ENCODE measurements at places on chromosomes 11 and 22.

DNA sequence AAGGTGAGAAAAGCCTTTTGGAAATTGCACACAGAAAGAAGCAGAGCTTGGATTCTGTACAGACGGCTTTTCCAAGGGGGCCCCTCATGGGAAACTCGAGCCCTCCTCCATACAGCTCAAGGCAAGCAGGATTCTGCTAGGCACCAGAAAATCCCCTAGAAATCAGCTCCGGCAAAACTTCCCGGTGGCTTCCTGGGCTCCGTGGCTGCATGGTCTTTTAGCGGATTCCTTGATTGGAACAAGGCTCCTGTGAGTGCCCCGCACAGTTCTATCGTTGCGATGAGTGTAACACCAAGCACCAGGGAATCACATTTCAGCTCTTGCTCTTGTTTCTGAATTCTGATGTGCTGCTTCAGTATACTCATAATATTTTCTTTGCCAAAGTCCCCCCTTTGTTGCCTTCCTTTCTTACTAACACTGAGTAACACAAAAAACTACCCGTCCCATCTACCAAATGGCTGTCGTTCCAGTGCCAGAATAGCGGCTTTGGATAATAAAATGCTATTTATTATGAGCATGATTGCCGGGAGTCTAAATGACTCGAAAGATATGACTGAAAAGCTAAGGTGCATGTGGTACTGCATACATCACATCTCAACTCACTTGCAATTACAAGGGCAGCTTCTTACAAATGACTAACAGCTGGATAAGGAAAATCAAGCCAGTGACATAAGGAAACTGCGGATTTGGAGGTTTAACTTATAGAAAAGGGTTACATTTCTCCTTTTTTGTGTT is 494.1 kb downstream of the DLG2 start:
- no peaks in the 10 kb centered on the region for H3K27me3 ChIP-seq
- no peak overlapping the region for H3K4me3 ChIP-seq
- no peak overlapping the region for H3K27ac ChIP-seq
- no peaks in the 10 kb centered on the region for H3K36me3 ChIP-seq
- no peaks in the 10 kb centered on the region for H3K4me1 ChIP-seq
- DNase-seq: no peak

DNA sequence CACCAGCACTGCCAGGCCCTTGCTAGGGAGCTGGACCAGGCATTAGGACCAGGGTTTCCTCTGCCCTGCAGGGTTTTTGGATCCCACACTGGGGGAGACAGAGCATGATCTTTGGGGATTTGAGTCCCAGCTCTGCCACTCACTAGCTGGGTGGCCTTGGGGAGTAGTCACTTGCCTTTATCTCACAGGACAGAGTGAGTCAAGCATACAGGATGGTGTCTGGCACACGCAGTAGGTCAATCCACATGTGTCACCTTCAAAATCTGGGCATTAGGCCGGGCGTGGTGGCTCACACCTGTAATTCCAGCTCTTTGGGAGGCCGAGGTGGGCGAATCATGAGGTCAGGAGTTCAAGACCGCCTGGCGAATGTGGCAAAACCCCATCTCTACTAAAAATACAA is 2.7 kb downstream of the NEFH start:
- peaks cover 59% of the 10 kb centered on the region for H3K27me3 ChIP-seq
- no peak overlapping the region for H3K27ac ChIP-seq
- DNase-seq: no peak
- peaks cover 21% of the 10 kb centered on the region for H3K4me1 ChIP-seq

DNA sequence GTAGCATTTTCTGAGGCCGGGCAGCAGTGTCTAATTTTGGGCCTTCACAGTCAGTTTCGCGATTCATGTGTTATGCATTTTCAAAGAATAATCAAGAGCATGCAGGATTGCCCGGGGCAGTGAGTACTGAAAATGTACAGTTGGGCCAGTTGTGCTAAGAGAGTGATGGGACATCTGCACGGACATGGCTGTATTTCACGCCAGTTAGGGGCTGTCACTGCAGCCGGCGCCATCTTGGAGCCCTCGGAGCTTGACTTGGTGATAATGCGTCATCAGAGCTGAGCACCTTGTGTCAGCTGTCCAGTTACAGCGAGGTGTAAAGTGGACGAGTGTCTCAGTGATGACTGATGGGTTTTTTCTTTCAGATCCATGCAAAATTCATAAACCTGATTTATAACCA is 188.9 kb downstream of the TBC1D22A start:
- no peak overlapping the region for H3K4me3 ChIP-seq
- peaks cover 12% of the 10 kb centered on the region for H3K36me3 ChIP-seq
- H3K27me3 ChIP-seq: no peaks in the 10 kb centered on the region
- DNase-seq: no peak
- H3K27ac ChIP-seq: no peak overlapping the region
- H3K4me1 ChIP-seq: peaks cover 12% of the 10 kb centered on the region

- H3K4me1 ChIP-seq: peaks cover 71% of the 10 kb centered on the region
- peak overlapping the region; percentile 84 for H3K4me3 ChIP-seq
- H3K27ac ChIP-seq: peak overlapping the region; percentile 81
- peaks cover 23% of the 10 kb centered on the region for H3K36me3 ChIP-seq
- H3K27me3 ChIP-seq: peaks cover 7% of the 10 kb centered on the region
- no peak for DNase-seq
These were observed 2.4 kb downstream of the ASPHD2 start for GRCh38 chr22:26431261-26431995.

DNA sequence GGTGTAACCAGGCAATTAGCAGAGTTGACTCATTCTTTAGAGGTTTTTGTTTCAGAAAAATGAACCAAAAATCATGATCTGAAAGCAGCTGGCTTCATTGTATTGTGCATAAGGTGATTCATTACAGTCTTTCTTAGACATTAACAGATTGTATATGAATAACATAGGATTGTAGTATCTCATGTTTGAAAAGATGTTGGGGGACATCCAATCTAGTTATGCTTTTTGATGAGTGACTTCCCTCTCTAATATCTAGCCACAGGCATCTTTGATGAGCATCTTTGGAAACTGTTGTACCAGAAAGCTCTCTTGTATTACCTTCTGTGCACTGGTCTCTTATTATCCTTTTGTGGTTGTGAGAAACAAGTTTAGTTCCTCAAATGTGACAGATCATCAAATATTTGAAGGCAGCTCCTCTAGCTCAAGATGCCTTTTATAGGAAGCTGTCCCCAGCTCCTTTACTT is 8.3 kb downstream of the GRK3 start:
- H3K27me3 ChIP-seq: no peaks in the 10 kb centered on the region
- no peak overlapping the region for H3K27ac ChIP-seq
- peaks cover 44% of the 10 kb centered on the region for H3K4me1 ChIP-seq
- peaks cover 34% of the 10 kb centered on the region for H3K36me3 ChIP-seq

- H3K4me3 ChIP-seq: no peak overlapping the region
- no peaks in the 10 kb centered on the region for H3K36me3 ChIP-seq
- no peaks in the 10 kb centered on the region for H3K4me1 ChIP-seq
- no peak overlapping the region for H3K27ac ChIP-seq
- DNase-seq: peak; percentile 22
These were observed 529.5 kb downstream of the SOX6 start for GRCh38 chr11:15826826-15827225.

GRCh38 chr11:88494848-88495247 is 157.3 kb upstream of the CTSC start:
- H3K4me3 ChIP-seq: no peak overlapping the region
- no peak overlapping the region for H3K27ac ChIP-seq
- DNase-seq: no peak
- H3K27me3 ChIP-seq: peaks cover 3% of the 10 kb centered on the region

DNA sequence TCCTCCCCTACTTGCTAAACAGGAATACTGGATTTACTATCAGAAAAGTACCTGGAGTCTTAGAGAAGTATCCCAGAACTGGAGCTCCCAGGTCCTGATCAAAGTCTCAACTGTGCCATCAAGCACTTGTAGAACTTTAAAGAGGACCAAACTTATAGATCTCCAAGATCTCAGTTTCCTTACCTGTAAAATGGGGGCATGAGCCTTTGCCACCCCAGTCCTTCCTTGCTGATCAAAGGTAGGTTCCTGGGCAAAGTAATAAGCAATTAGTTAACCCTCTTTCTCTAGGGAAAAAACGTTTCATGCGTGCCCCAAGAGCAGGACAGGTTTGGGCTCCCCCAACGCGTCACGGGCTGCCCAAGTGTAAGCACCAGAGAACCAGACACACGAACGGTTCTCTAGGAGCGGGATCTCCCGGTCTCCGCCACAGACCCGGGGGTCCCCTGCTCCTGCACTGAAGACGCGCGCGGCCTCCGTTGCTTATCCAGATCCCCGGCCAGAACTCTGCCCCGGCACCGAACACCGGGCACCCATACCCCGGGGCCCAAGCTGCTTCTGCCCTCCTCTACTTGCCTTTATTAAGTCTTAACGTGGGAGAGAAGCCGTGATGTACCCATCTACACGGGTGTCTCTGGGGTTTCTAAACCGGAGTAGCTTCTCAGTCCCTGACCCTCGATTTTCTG is 505 bp downstream of the ZNF214 start:
- H3K27ac ChIP-seq: no peak overlapping the region
- no peaks in the 10 kb centered on the region for H3K36me3 ChIP-seq
- H3K4me3 ChIP-seq: peak overlapping the region; percentile 36
- DNase-seq: no peak

GRCh38 chr11:110433393-110434333 is 3.9 kb downstream of the FDX1 start:
- H3K27ac ChIP-seq: no peak overlapping the region
- no peak overlapping the region for H3K4me3 ChIP-seq

- no peaks in the 10 kb centered on the region for H3K36me3 ChIP-seq
- DNase-seq: no peak
- H3K27me3 ChIP-seq: peaks cover 11% of the 10 kb centered on the region
- H3K4me1 ChIP-seq: peaks cover 2% of the 10 kb centered on the region
- H3K27ac ChIP-seq: no peak overlapping the region
These were observed 57.8 kb downstream of the ST14 start for GRCh38 chr11:130217133-130218031.

- no peaks in the 10 kb centered on the region for H3K4me1 ChIP-seq
- no peaks in the 10 kb centered on the region for H3K36me3 ChIP-seq
- H3K27ac ChIP-seq: no peak overlapping the region
- H3K27me3 ChIP-seq: peaks cover 2% of the 10 kb centered on the region
These were observed 208.7 kb downstream of the DSCAML1 start for GRCh38 chr11:117588166-117588810.

- H3K27me3 ChIP-seq: no peaks in the 10 kb centered on the region
- no peak overlapping the region for H3K27ac ChIP-seq
- no peak overlapping the region for H3K4me3 ChIP-seq
These were observed 57.5 kb upstream of the DDI1 start for GRCh38 chr11:103978616-103979595.

- H3K4me1 ChIP-seq: peaks cover 12% of the 10 kb centered on the region
- no peak for DNase-seq
- peaks cover 57% of the 10 kb centered on the region for H3K27me3 ChIP-seq
These were observed 1.0 kb upstream of the ROBO4 start for GRCh38 chr11:124898711-124899110.

- DNase-seq: no peak
- H3K27ac ChIP-seq: no peak overlapping the region
- H3K4me3 ChIP-seq: no peak overlapping the region
- H3K36me3 ChIP-seq: no peaks in the 10 kb centered on the region
- H3K27me3 ChIP-seq: peaks cover 21% of the 10 kb centered on the region
These were observed 17.5 kb upstream of the ACCSL start for GRCh38 chr11:44029977-44030911.

DNA sequence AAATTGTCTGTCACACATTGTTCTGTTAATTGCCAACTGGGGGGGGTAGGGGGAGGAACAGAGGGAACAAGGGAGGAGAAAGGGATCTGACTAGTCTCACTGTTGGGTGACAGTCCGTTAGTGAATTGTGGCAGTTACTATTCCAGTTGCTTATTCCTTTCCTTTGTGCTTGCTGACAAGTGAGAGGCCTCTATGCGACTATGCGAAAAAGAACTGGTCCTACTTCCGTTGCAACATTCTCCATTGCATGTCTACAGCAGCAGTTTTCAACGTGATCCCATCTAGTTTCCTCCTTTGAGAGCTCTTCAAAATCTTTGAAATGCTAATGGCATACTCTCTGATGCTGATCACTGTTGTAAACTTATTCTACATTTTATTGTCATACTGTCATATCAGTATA is 672.2 kb downstream of the LRRC4C start:
- no peak for DNase-seq
- H3K27me3 ChIP-seq: no peaks in the 10 kb centered on the region
- H3K27ac ChIP-seq: no peak overlapping the region
- no peaks in the 10 kb centered on the region for H3K36me3 ChIP-seq
- H3K4me3 ChIP-seq: no peak overlapping the region

GRCh38 chr11:35289821-35290220 is 129.5 kb downstream of the SLC1A2 start:
- H3K36me3 ChIP-seq: no peaks in the 10 kb centered on the region
- DNase-seq: no peak
- H3K4me3 ChIP-seq: no peak overlapping the region

- no peaks in the 10 kb centered on the region for H3K27me3 ChIP-seq
- peaks cover 47% of the 10 kb centered on the region for H3K36me3 ChIP-seq
- H3K27ac ChIP-seq: no peak overlapping the region
- H3K4me1 ChIP-seq: peaks cover 56% of the 10 kb centered on the region
These were observed 55.6 kb downstream of the SPECC1L start for GRCh38 chr22:24326266-24326665.

GRCh38 chr11:5204787-5205186 is 4.3 kb upstream of the OR51V1 start:
- no peaks in the 10 kb centered on the region for H3K36me3 ChIP-seq
- H3K27me3 ChIP-seq: no peaks in the 10 kb centered on the region
- H3K4me3 ChIP-seq: no peak overlapping the region
- no peak for DNase-seq

GRCh38 chr11:9758637-9759518 is 95.0 kb downstream of the SWAP70 start:
- peak overlapping the region; percentile 82 for H3K27ac ChIP-seq
- H3K4me3 ChIP-seq: peak overlapping the region; percentile 72
- peaks cover 36% of the 10 kb centered on the region for H3K4me1 ChIP-seq
- no peaks in the 10 kb centered on the region for H3K27me3 ChIP-seq
- H3K36me3 ChIP-seq: no peaks in the 10 kb centered on the region

GRCh38 chr11:69958308-69958707 is 119.8 kb upstream of the ANO1 start:
- H3K27me3 ChIP-seq: peaks cover 13% of the 10 kb centered on the region
- no peak overlapping the region for H3K4me3 ChIP-seq
- H3K36me3 ChIP-seq: no peaks in the 10 kb centered on the region
- H3K4me1 ChIP-seq: no peaks in the 10 kb centered on the region
- no peak overlapping the region for H3K27ac ChIP-seq

DNA sequence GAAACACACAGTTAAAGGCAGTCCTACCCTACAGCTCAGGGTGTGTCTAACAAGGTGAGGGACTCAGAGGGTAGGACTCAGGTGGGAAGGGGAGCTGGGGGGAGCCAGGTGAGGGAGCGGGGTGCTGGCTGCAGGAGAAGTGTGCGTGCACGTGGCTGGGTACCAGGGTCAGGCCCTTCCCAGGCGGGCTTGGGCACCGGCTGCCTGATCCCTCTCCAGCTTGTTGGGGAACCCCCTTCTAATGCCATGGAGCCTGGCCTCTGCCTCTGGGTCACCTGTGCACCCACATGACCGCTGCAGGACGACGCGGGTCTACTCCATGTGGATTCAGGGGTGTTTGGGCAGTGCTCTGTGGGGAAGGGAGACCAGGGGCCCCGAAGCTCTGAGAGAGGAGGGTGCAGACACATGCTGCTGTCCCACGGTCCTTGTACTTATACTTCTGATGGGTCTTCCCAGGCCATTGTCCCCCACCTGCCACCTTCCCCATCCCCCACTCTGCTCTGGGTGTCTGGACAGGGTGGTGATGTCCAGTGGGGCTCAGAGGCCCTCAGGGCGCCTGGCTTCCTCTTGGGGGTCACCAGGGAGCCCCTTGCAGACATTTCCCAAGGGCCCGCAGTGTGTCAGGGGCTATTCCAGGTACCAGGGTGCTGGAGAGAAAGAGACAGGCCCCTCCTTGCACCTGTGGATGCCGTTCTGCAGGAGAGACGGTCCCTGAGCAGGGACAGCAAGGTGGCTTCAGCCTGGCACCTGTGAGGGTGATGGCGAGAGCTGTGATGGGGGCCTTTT is 10.4 kb upstream of the MRGPRD start:
- DNase-seq: no peak
- no peak overlapping the region for H3K4me3 ChIP-seq
- H3K36me3 ChIP-seq: no peaks in the 10 kb centered on the region
- no peaks in the 10 kb centered on the region for H3K4me1 ChIP-seq
- peaks cover 32% of the 10 kb centered on the region for H3K27me3 ChIP-seq
- H3K27ac ChIP-seq: no peak overlapping the region

Measured in activated naive CD4-positive, alpha-beta T cell treated with anti-CD3 and anti-CD28 coated beads, Interleukin-2, amount 10 ng/mL, durations not matched to agents 7 days and 5 days (primary cell).